ENCODE measurements at places on chromosomes 1 and 21. TPM values are rescaled to one million over a fixed set of nuclear protein-coding genes. Genes with fewer than 3 reads are reported as not detected.

DNA sequence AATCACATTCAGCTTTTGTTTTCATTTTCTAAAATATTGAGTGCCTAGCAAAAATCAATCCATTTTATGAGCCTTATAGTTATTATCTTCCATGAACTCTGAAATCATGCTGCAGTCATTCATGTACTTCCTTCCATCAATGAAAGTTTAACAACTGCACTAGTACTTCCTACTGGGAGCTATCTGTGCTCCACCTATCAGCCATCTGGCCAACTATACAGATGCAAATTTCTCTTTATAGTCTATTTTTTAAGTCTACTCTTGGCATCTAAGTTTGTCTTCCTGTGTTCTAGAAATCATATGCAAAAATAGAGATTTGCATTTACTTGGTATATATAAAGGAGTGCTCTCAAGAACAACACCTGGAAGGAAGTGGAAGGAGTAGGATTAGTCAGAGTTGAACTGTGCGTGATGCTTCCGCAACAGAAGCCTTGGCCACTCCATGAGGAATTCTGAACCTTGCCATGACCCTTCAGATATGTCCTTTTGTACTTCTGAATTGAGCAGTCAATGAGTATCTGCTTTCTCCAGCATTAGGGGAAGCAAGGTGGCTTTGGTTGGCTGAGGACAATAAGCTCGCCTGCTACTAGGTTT lies 403.2 kb upstream of the ADAMTS5 start:
- DNase-seq: no peak

DNA sequence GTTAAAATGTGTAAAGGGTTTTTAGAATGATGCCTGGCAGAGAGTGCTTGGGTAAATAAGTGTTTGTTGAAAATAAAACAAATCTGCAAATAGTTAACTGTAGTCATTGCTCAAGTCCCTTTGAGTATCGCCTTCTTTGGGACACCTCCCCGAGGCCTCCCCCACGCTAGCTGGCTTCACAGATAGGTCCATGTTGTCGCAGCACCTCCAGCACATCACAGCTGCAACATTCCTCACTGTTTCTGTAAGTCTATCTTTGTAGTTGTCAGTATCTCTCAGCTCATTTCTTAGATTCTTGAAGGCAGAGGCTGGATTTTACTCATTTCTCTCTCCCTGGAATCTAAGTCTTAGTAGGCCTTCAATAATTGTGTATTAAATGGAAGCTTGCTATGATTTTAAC lies 1.6 kb upstream of the STUM start:
- DNase-seq: no peak

- DNase-seq: no peak
Measured at GRCh38 chr1:178536844-178537371, 24.0 kb downstream of the TEX35 start.

DNA sequence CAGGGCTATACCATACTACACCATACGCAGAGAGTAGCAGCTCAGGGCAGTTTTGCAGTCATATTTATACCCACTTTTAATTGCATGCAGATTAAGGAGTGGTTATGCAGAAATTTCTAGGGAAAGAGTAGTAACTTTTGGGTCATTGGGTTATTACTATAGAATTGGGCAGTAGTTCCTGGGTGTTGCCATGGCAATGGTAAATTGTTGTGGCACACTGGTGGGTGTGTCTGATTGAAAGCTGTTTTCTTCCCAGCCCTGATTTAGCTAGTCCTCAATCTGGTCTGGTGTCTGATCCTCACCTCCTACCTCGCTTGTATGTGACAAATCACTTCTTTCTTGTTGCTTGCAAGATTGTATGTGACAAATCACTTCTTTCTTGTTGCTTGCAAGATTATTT lies 30.5 kb downstream of the CYP4A11 start:
- DNase-seq: no peak

DNA sequence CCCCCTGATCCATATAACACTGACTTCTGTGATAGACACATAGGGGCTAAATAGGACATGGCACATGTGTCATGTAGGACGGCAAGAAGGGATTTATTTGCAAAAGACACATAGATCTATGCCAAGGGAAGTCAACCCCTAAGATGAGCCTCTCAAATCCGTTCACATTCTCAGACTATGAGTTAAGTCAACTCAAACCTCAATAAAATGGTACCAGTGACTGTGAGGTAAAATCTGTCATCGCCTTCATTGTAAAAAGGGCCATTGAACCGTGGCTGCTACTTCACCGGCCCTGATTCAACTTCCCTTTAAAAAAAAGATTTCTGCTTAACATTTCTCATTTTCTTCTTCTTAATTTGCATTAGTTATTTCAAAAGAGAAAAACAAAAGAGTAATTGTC lies 144.0 kb downstream of the ZNF281 start:
- DNase-seq: no peak

DNA sequence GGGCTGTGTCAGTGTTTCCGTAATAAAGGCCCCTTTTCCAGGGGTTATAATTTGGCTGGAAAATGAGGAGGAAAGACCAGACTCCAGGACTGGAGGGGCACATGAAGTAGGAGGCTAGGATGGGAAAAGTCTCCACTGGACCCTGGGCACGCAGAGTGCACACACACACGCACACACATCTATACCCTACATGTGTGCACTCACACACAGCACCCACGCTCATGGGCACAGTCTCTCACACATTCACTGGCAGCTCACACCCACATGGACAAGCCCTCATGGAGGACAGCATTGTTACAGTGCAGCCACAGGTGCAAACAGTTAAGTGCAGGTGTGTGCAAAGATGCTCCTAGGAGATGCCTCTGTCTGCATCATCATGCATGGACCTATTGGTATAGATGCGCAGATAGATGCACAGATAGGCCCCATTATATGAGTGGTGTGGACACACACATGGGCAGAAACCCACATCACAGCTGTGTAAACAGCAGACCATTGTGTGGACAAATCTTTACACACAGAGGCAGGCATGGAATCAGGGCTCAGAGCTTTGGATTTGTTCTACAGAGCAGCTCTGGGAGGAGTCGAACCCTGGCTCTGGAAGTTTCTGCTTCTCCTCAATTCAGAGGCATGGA lies 9.1 kb upstream of the RUNX3 start:
- DNase-seq: no peak

DNA sequence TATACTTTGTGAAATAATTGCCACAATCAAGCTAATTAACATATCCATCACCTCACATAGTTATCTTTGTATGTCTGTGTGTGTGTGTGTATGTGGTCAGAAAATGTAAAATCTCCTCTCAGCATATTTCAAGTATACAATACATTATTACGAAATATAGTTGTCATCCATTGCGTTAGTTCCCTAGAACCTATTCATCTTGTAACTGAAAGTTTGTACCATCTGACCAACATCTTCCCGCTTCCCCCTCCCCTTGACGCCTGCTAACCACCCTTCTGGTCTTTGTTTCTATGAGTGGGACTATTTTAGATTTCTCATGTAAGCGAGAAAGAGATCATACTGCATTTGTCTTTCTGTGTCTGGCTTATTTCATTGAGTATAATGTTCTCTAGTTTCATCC lies 455.3 kb downstream of the KCNT2 start:
- DNase-seq: no peak

DNA sequence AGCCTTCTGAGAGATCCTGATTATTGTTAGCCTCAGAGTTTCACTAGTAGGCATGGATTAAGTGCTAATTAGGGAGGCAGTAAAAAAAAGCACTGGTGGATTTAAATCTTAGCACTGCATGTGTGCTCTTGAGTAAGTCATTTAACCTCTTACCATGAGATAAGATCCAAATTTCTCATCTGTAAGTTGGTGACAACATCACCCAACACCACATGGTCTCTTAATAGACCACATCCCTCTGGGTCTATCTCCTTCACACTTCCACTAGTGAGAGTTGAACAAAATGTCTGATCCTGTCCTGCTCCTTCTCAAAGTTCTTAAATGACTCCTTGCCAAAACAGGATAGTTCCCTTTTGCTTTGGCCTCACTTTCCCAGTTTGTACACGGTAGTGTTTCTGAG lies 29.5 kb upstream of the DMRTA2 start:
- no peak for DNase-seq

- DNase-seq: no peak
Measured at GRCh38 chr1:71640998-71641397, 560.2 kb upstream of the ZRANB2 start.

The FOXO6 gene
- 0.53 TPM for total RNA-seq

The HHIPL2 gene
- total RNA-seq: not detected

The MTMR11 gene
- 3.6 TPM for total RNA-seq
